ENCODE measurements at places on chromosomes 7 and 10.

GRCh38 chr7:122675011-122675410 lies 23.9 kb downstream of the RNF133 start:
- no peak for DNase-seq

- DNase-seq, result peak; percentile 71
Measured at GRCh38 chr7:41188163-41189130, 514.4 kb downstream of the INHBA start.

- DNase-seq, result no peak
Measured at GRCh38 chr7:98899816-98900215, 21.5 kb downstream of the TRRAP start.

- DNase-seq, result no peak
Measured at GRCh38 chr7:96663871-96664445, 45.7 kb downstream of the SEM1 start.

- no peak for DNase-seq
Measured at GRCh38 chr10:69898524-69898923, 96.8 kb downstream of the COL13A1 start.

DNA sequence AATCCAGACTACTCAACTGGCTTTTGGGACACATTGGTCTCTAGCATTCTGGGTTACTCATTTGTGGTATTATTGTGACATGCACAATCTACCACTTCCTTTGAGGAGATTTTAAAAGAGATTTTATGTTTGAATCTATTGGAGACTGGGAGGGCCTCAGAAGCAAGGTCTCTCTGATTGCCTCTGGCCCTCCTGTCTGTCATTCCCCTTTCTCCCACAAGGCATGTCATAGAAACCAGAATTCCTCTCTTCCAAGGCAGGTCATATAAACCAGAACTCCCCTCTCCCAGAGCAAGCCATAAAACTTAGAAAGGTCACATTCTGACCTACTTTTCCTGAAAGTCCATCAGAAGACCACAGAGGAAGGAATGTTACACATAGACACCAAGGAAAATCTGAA lies 777.7 kb downstream of the PHTF2 start:
- peak; percentile 5 for DNase-seq

GRCh38 chr10:18659819-18660535 lies 746 bp downstream of the ARL5B start:
- DNase-seq, result peak; percentile 49

DNA sequence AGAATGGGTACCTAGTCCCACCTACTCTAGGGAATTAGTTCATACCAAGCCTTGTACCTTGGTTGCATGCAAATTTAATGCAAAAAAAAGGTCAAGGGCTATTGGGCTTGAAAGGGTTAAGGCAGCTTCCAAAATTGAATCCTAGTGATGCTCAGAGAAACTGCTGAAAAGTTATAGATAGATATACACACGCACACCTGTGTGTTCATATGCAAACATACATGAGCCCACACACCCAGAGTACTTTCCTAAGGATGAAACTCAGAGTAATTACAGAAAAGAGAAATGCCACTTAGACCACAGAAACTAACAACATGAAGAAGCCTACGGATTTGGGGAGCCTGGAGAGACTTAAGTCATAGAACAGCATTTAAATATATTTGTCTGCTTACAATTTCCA lies 1.5 kb downstream of the SLC25A13 start:
- DNase-seq, result no peak

- DNase-seq, result no peak
Measured at GRCh38 chr10:34520510-34520909, 294.6 kb downstream of the PARD3 start.

- DNase-seq, result no peak
Measured at GRCh38 chr10:103227416-103227815, 18.3 kb upstream of the RPEL1 start.

DNA sequence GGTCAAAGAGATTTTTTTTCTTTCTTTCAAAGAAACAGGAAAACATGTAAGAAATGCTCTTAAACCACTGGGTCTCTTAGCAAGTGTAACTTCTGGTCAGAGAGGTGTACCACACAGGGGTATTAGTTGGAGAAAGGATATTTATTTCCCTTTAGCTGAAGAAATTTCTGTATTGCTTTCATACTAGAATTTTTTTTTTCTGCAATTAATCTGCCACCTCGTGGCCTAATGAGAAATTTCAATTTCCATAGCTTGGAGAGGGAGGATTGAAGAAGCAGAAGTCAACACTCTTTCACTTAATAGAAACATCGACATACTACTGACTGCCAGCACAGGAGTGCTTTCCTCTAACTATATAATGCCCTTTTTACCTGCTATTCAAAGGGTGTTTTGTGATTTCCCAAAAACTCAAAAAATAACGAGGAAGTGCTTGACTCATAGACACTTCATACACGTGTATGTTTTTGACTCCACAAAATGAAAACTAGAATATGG lies 177.6 kb upstream of the NAMPT start:
- DNase-seq, result no peak

DNA sequence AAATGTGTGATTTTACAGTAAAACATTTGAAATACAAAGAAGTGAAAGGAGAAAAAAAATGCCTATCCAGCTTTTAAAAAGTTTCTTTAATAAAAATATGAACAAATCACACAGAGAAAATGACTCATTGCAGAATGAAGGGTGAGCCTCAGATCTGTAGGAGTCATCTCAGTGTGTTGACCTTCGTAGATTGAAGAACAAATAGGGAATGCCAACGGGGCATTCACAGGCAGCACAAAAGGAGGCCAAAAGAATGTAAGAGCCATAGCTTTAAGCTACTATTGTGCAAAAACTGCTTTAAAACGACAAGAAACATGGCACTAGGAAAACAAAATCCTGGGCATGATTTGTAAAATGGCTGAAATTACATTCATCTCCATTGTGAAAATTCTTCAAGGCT lies 782.7 kb upstream of the CELF2 start:
- peak; percentile 5 for DNase-seq

DNA sequence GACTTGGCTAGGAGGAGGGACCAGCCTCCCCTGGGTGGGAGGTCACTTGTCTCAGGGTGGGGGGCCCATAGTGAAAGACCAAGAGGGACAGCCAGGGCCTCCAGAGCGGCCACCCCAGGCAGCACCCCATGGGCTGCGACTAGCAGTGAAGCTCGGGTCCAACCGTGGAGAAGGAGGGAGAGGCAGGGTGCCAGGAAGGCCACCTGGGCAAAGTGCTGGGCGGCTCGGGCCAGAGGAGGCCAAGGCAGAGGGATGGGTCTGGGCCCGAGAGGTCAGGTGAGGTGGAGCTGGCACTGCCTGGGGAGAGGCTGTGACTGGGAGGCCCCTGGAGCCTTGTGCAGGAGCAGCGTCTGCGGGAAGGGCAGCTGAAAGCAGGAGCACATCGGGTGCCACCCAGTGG lies 41.8 kb downstream of the CLRN3 start:
- DNase-seq, result no peak

DNA sequence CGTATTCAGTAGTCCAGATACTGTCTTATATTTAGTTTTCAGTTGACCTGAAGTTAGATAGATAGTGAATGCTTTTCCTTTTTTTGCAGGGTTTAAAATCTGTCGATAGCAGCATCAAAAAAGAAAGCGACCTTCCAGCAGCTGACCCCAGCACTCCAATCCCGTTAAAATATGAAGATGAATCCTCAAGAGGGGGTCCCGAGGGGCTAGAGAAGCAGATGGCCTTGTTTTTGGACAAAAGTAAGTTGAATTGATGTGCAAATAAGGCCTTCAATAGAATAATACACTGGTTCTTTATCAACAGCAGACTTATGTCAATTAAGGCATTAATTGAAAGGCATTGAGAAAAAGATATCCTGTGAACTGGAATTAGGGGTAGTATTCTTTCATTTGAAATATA lies 18.7 kb downstream of the EDRF1 start:
- no peak for DNase-seq

DNA sequence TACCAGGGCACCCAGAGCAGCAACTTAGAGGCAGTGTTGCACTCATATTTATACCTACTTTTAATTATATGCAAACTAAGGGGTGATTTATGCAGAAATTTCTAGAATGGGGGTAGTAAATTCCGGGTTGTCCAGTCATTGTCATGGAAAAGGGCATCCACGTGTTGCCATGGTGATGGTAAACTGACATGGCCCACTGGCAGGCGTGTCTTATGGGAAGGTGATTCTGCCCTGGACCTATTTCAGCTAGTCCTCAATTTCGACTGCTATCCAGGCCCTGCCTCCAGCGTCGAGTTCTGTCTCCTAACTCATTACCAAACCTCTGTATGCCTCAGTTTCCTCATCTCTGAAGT lies 12.8 kb downstream of the SNX8 start:
- DNase-seq, result no peak

GRCh38 chr7:129493555-129493954 lies 8.8 kb upstream of the SMKR1 start:
- no peak for DNase-seq

DNA sequence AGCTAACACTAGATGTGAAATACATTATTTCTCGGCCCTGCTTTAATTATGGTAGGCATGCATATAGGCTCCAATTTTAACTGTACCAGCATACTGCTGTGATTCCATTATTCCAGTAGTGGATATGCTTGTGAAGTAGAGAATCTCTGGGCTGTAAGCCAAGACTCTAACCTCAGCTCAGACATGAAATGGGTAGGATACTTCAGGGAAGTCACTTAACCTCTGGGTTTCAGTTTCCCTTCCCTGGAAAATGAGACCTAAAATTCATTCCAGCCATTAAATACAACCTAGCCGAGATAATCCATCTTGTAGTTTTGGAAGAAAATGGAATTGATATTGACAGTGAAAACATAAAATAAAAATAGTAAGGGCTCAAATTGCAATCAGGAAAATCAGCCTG lies 59.6 kb upstream of the TRIL start:
- no peak for DNase-seq

- DNase-seq, result no peak
Measured at GRCh38 chr7:39890411-39890810, 59.6 kb upstream of the CDK13 start.

DNA sequence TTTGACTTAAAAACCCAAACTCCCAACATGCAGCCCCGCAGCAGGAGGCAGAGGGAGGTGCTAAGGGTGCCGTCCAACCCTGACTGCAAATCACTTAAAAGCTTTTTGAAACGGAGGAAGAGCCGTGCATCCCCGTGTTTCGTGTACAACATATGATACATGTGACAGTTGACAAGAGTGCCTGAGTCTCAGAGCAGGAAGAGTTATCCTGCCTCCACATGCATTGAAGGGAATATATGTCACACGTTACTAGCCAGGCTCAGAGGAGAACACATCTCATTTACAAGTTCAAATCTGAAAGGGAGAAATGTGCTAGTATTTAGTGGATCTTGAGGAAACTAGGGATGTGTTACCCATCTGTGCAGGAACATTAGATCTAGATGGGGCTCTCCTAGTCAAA lies 69.9 kb downstream of the SDK1 start:
- DNase-seq, result peak; percentile 5

DNA sequence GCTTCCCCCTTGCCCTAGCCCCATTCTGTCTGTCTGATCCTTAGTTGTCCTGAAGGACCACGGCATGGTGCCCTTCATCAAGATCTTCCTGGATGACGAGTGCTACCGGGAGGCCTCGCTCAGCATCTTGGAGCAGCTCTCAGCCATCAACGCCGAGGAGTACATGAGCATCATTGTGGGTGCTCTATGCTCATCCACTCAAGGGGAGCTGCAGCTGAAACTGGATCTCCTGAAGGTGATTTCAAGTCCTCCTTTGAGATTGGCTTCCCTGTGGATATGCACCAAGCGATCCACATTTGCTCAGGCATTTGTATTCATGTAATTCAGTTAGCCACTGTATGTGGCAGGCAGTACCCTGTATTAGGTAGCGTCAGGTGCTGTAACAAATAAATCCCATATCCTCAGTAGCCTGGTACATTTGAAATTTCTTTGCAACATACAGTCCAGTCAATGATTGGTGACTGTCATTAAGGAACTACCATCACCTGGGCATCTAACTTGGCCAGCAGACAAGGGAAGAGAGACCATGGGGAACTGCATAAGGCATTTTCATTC lies 51.2 kb downstream of the WDFY4 start:
- DNase-seq, result no peak

GRCh38 chr7:5528815-5529442 lies 105.3 kb upstream of the TNRC18 start:
- no peak for DNase-seq

DNA sequence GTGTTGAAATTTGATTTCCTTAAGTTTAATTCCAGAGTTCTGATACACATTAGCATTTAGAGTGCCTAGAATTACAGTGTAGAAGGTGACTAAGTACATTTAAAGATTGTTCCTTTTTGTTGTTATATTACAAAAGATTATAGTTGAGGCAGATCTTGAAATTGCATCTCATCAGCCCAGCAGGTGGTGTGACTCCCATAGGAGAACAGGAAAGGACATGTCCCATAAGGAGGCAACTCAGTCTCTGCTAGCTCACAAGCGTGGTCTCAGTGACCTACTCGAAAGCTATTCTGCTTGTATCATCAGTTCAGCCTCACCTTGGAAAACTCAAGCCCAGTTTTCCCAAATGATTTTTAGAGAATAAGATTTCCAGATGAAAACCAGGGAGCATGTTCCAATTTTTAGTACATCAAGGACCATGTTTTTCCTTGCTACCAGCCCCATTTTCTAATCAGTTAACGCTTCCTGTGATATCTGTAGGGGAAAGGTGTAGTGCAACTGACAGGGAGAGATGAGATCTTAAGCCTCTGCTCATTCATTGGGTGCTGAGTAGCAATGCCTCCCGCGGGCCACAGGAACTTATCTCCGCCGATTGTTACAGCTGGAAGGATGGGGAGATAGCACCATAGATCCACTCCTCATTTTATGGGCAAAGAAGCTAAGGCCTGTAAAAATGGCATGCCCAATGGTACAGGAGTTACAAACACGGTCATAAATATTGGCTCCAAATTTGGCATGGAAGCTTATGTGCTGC lies 1.1 kb upstream of the GNAI1 start:
- peak; percentile 59 for DNase-seq

GRCh38 chr7:38373155-38373554 lies 99.7 kb upstream of the TARP start:
- no peak for DNase-seq

- DNase-seq, result no peak
Measured at GRCh38 chr10:132133005-132133404, 53.7 kb upstream of the DPYSL4 start.

All from foreskin fibroblast (primary cell).